Omental fat pad (tissue), 4 donors: ENCODE measurements at places on chromosomes 2 and 18.

- DNase-seq = no peak
Observed at GRCh38 chr2:30933496-30933895, 126.2 kb upstream of the CAPN13 start.

- DNase-seq = no peak
Observed at GRCh38 chr18:72965616-72966015, 97.8 kb upstream of the NETO1 start.

- no peak for DNase-seq
Observed at GRCh38 chr2:64054161-64054915, 35.1 kb upstream of the VPS54 start.

DNA sequence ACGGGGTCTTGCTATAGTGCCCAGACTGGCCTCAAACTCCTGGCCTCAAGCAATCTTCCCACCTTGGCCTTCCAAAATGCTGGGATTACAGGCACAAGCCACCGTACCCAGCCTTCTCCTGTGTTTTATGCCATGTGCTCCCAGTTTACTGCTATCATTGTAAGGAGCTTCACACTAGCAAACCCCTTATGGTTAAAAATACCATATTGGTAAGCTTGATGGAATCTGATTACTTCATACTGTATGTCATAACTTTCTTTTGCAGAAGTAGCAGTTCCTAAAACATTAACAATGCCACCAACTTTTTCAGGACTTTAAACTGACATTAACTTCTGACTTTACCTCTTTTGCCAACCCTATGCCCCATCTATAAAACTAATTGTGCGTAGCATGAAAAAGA lies 36.2 kb downstream of the HAT1 start:
- no peak for DNase-seq

GRCh38 chr18:58572680-58573079 lies 56.2 kb downstream of the ALPK2 start:
- no peak for DNase-seq

- no peak for DNase-seq
Observed at GRCh38 chr2:176163672-176164056, 6.6 kb downstream of the HOXD3 start.

- no peak for DNase-seq
Observed at GRCh38 chr2:132776287-132776686, 106.3 kb upstream of the LYPD1 start.

DNA sequence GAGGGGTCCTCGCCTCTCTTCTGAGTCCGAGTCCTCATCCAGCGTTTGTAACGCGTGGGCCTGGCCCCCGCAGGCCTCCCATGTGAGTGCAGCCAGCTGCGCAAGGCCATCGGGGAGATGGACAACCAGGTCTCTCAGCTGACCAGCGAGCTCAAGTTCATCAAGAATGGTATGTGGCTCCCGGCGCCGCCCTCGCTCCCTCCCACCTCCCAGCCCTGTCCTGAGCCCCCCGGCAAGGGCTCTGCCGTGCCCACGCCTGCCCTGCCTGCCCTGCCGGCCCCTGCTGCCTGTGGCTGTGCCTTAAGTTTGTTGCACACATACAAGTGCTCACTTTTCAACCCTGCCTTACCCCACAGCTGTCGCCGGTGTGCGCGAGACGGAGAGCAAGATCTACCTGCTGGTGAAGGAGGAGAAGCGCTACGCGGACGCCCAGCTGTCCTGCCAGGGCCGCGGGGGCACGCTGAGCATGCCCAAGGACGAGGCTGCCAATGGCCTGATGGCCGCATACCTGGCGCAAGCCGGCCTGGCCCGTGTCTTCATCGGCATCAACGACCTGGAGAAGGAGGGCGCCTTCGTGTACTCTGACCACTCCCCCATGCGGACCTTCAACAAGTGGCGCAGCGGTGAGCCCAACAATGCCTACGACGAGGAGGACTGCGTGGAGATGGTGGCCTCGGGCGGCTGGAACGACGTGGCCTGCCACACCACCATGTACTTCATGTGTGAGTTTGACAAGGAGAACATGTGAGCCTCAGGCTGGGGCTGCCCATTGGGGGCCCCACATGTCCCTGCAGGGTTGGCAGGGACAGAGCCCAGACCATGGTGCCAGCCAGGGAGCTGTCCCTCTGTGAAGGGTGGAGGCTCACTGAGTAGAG lies 14.4 kb upstream of the ALLC start:
- no peak for DNase-seq

GRCh38 chr2:72133721-72134407 lies 13.8 kb downstream of the CYP26B1 start:
- DNase-seq = no peak

DNA sequence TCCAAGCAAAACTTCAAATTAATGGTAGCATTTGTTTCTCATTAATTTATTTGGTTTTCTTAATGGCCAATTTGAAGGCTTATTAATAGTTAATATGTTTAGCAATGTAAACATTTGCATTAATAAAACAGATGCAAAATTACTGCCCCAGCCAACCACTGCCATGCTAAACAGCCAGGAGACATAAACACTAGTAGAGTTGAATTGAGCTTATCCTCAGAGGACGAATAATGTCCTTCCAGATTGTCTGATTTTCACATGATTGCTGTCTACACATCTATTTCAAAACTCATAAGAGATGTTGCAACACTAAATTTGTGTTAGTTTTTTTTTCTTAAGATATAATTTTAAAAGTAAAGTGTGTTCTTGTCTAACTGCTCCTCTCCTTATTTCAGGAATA lies 128.5 kb downstream of the DCC start:
- no peak for DNase-seq

DNA sequence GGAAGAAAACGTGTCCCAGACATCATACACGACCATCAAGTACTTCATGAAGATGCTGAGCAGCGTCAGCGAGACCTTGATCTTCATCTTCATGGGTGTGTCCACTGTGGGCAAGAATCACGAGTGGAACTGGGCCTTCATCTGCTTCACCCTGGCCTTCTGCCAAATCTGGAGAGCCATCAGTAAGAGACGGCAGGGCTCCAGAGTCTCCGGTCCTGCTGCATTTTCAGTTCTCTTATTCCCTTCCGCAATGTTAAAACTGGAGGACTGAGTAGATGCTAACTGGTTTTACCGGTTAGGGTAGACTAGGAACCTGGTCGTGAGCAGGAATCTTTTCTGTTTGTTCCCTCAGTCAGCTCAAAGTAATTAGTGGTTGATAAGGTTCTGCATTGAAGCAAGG lies 32.3 kb downstream of the SLC9A4 start:
- no peak for DNase-seq

- DNase-seq = no peak
Observed at GRCh38 chr2:239344857-239345216, 56.0 kb downstream of the HDAC4 start.

DNA sequence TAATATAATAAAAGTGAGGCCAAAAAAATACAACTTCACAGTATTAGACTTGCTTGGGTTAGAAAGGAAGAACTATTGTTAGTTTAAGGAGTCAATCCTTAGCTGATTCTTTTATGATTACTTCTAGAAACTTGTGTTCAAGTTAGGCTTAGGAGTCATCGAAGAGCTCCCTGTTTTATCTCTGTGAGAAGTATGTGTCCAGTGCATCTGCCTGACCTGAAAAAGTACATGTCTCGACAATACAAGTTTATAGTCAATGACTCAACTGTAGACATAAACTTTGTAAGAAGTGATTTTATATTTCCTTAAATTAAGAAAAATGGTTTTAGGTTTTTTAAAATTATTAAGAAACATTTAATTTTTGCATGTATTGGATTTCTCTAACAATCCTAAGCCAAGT lies 571.2 kb downstream of the ZEB2 start:
- no peak for DNase-seq

DNA sequence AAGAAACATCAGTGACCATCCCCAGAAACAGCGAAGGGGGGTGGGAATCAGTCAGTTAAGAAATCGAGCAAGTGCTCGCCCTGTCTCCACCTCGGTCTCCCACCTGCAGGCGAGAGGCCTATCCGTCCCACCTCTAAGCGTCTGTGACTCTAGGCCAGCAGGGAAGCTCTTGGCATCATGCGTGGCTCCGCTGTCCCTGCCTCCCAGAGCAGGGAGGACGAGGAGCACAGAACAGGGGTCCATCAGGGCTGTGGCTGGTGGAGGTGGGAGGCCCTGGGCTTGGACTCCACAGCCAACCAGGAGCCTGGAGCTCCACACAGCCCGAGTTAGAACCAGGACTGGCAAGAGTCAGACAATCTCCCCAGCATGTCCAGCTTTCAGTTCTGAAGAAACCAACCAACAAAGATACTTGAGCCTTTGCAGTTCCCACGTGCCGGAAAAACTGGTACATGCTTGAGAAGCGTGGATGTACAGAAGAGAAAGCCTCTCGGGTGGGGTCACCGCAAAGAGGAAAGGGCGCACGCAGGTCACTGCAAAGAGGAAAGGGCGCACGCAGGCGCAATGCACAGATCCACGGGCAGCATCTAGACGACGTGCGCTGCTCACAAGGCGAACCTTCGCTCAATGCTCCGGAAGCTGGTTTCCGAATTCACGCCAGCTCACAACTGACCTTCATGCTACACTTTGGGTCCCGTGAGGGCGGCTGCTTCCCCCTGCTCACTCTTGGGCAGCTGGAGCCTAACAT lies 104.5 kb upstream of the ALKAL2 start:
- DNase-seq = no peak

GRCh38 chr2:60886991-60887390 lies 5.6 kb downstream of the REL start:
- no peak for DNase-seq

GRCh38 chr18:1383465-1383864 lies 478.8 kb downstream of the ADCYAP1 start:
- DNase-seq = no peak

DNA sequence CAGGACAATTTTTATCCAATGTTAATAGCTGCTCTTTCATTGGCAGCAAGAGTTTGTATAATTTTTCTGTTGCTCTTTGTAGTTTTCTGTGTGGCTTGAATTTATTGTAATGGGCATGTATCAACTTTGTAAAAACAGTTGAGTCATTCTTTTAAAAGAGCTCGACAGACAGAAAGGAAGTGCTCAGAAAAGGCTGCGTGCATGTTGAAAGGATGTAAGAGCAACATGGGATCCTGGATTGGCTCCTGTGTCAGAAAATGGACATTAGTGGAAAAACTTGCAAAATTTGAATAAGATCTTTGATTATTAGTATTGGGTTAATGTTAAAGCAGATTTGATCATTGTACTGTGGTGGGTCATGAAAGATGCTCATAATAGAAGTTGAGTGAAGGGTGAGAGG lies 93.3 kb upstream of the CDC42EP3 start:
- DNase-seq = no peak

- no peak for DNase-seq
Observed at GRCh38 chr18:39326772-39327171, 1761.2 kb upstream of the CELF4 start.

- no peak for DNase-seq
Observed at GRCh38 chr2:166464187-166464586, 29.9 kb downstream of the SCN7A start.

DNA sequence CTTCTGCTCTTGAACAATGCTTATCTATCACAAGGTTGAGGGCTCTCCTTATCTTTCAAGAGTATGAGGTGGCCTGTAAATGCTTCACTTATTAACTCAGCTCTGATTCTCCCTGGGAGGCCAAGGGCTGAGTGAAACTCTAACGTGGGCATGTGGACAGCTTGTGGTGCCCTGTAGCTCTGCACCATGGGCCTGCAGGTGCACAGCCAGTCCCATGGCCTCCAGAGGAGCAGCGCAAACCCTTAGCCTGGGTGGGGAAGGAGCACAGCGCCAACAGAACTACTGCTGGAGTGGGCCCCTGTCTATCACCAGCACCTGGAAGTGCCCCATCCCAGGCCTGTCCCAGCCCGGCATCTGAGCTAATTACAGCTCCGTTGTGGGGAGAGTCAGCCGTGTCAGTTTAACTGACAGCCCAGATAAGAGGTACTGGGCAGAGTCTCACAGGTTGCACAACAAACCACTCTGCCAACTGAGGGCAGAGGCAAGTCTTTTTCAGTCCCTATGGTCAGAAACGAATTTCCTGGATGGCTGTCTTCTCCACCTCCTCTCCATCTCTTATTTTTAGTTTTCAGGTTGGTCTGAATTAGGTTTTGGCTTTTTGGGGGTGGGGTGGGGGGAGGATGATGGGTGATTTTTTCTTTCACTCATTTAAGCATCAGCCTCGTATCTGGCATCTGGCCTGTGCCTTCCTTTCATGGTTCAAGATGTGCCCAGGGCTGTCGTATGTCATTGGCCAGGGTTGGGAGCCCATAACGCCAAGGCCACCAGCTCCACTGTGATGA lies 219.5 kb downstream of the BCL2 start:
- DNase-seq = no peak

DNA sequence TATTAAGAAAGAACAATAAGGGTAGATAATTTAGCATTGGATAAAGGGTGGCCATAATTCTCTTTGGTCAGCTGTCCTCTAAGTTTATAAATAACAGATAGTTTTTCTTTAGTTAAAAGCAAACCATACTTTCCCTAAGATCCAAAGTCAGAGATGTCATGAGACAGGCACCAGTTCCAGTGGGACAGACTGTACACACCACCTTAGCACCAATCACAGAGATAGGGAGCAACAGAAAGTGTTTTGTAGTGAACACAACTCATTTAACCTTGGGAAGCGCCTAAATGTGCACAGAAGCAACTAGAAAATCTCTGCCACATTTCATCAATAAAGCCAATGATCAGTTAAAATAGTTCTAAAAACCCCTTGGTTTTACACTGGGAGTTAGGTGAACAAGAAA lies 186.8 kb upstream of the SMAD7 start:
- DNase-seq = no peak

DNA sequence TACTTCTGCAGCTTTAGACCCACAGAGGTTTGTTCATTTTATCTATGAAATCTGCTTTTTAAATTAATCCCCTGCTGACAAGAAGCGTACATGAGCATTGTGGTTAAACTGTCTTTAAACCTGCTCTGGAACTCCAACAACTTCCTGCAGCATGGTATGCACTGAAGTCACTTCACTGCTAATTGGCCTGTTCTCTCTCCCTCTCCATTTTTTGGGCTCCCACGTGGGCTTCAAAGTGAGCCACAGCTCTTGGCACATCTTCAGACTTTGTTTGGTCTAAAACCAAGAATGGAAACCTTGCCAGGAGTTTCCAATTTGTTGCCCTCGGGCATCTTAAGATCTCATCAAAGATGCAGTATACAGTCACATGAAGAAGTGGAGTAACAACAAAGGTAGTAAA lies 311.4 kb downstream of the LRRTM1 start:
- DNase-seq = no peak

DNA sequence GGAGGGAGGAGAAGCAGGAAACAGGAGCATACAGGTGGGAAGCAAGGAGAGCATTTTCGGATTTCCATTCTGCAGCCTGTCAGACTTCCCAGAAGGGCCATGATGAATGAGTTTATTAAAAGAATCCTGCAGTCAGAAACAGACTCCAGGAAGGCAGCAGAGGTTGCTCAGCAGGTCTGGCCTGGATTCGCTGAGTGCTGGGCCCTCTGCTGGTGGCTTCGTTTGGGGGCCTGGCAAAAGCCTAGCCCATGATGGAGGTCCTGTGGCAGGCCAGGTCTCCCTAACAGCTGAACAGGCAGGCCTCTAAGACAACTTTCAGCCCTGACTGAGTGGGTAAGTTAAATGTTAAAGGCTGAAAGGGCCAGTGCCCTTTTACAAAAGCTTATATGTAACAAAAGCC lies 108.2 kb upstream of the CAPN13 start:
- DNase-seq = no peak

GRCh38 chr2:171044416-171044815 lies 115.4 kb downstream of the GORASP2 start:
- no peak for DNase-seq
